ENCODE measurements at places on chromosomes 4 and X. TPM values are rescaled to one million over a fixed set of nuclear protein-coding genes. Genes with fewer than 3 reads are reported as not detected.

The MAGEE1 gene
- 4.8 TPM for total RNA-seq

The MAGEB17 gene
- not detected for total RNA-seq

The WDR1 gene
- 214 TPM for total RNA-seq

The FABP2 gene
- total RNA-seq: not detected

The GAGE1 gene
- not detected for total RNA-seq

The PHKA1 gene
- total RNA-seq: 18.0 TPM

The HTN1 gene
- total RNA-seq: not detected
